ENCODE measurements at places on chromosomes 12 and 14.

DNA sequence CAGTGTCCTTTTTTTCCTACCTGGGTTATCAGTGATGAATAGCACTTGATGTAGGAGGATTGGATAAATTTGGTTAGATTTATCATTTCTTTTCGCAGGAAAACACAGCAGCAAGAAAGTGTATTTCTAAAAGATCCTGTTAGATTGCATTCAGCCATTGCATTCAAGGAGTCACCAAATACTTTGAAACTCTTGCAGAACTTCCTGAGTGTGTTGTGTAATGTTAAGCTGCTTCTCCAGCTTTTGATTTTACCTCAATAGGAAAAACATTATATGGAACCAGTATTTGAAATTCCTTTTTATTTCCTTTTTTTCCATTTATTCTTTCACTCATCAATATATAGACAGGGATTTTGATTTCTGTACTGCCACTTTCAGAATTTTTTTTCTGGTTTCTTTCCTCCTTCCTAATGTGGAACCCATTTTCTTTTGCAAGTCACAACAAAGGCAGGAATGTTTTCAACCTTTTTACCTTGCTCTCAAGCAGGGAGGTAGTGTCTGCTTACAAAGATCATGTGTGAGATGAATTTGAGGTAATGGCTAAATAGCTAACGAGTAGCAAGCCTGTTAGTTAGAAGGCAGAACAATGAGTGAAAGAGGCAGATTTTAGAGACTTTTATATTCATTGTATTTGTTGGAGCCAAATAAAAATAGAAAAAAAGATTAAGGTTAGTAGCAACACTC, 56.2 kb downstream of the PPHLN1 start:
- peak; percentile 3 for DNase-seq

DNA sequence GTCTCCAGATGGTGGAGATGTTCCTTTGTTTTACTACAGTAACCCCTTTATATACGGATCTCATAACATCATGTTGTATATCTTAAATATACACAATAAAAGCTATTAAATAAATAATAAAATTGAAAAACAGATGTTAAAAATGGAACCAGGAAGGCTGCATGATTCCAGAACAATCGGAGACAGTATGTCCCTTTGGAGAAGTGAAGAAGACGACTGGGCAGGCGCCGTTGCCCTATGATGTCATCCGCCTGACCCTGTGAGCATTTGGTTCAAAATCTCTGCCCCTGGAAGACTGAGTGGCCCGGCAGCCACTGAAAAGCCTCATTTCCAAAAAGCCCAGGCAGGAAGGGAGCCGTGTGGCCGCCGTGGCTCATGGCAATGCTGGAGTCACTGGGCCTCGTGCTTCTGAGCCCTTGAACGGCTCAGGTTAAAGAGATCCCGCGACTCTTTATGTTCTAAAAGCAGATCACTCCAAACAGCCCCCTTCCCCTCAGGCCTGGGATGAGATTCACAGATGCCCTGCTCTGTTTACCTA, 30.8 kb downstream of the RIMBP2 start:
- no peak for DNase-seq

GRCh38 chr12:58314610-58315009, 373.2 kb downstream of the ATP23 start:
- DNase-seq, result peak; percentile 83

DNA sequence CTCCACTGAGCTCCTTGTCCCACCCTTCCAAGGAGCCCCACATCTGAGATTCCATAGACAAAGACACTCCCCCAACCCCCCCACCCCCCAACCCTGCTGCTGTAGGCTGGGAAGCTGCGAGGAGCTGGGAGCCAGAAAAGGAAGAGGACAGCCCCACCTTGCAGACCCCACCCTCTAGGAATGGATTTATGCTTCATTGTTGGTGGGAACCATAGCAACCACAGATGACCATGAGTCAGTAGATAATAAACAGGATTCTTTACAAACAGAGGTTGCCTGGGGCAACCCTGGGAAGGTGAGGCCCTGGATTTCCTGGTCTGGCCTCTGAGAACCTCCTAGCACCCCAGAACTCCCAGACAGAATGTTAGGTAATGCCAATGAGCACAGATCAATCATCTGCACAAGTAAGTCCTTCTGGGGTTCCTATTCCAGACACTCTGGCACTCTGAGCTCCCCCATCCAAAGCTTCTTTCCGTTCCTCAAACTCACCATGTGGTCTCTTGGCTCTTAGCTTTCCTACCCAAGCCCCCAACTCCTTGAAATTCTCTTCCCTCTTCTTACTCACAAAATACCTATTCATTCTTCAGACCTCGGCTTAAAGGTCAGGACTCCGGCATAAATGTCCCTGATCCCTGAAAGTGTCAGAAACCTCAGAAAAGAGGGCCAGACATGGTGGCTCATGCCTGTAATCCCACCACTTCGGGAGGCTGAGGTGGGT, 15.2 kb upstream of the PLEKHG6 start:
- DNase-seq, result peak; percentile 79

- peak; percentile 51 for DNase-seq
Measured at GRCh38 chr12:12954356-12954755, 2.4 kb upstream of the GPRC5D start.

DNA sequence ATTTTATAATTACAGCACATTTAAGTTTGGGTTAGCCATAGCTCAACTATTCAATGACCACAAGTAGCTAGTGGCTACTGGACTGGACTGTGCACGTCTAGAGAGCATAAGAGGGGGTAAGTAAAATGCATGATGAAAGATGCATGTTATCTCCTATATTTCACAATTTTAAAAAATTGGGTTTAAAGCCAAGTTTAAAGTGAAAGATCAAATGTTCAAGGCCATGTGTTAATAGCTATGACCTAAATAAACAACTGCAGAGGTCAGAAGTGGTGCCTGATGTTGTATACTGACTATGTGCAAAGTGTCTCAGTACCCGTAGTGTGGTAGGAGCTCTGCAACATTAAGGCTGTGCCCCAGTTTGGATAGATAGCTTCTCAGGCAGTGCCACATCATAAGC, 48.2 kb downstream of the BMP4 start:
- no peak for DNase-seq

GRCh38 chr14:95683793-95684192, 2.4 kb upstream of the TCL1B start:
- no peak for DNase-seq

GRCh38 chr12:41365653-41366171, 177.6 kb downstream of the PDZRN4 start:
- no peak for DNase-seq

DNA sequence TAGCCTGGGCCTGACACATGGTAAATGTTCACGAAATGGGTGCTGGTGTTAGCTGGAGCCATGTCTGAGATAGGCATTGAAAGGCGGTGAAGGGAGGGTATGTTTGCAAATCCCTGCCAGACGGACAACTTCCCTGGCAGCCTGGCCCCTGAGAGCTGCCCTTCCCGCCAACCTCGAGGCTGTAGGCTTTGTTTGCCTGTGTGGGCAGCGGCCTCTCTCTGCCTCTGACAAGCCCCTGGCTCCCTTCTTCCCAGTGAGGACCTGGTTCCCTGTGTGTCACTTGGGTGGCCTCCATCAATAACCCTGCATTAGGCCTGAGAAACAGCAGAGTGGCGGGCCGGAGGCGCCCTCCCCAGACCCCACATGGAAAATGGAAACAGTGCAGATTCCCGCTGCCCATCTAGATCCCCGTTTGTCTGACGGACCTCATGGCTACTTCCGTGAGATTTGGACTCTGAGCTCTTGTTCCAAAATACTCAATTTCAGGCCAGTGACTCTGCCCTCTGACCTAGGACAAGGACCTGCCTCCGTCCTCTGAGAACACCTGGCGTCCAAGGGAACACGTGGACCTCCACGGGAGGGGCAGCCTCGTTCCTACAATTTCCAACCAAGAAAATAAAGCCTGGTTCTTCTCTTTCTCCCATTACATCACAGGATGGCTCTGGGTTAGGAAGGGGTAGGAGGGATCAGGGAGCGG, 325.5 kb downstream of the DPF3 start:
- DNase-seq, result no peak

DNA sequence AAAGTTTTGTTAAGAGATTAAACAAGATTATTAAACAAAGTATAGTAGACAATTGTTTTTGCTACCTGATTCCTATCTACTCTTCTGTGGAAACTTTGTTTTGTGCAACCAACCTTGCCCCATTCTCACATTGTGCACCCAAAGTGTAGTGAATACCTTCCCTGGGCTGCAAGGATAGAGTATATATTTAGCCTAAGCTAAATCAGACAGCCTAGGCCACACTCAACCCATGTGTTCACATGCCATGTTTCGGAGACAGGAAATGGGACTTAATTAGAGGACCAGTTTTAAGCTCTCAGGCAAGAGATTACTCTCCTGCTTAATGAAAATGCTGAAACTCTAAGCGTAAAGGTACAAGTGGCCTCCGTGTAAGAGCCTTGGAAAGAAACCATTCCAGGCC, 734.9 kb upstream of the USP15 start:
- no peak for DNase-seq

DNA sequence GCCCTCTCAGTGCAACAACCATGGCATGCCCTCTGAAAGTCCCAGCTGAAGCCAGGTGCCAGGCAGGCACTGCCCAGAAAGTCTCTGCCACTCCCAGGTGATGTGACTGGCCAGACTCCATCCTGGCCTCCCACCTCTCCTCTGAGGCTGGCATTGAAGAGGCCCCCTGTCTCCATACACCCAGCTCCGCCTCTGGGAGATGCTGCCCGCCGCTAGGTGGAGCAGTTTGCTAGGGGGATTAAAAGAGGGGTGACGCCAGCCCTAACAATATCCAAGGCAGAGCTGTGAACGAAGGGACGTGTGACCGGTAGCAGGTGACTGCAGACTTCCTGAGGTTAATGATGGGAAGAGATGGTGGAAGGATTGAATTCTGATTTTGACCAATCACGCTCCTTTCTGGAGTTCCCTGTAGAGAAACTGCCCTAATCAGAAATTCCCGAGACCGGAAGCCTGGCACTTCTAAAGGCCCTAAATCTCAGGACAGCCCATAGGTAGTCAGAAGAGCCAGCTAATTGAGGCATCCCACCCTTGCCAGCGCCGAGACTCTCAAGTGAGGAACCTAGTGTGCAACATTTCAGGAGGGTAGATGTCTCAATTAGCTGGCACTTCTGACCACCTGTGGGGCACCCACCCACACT, 8.3 kb upstream of the PLEK2 start:
- no peak for DNase-seq

DNA sequence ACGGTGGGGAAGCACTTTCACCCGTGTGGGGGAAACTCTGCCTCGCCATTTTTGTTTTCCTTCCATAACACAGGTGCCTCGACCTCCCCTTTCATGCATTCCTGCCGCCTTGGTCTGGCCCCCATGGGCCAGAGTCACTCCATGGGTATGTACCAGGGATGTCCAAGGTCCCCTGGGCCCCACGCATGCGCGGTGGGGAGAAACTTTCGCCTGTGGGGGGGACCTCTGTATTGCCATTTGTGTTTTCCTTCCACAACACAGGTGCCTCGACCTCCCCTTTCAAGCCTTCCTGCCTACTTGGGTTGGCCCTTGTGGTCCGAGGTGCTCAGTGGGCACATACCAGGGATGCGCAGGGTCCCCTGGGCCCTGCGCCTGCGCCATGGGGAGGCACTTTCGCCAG, 345.8 kb downstream of the ALG10 start:
- DNase-seq, result no peak

DNA sequence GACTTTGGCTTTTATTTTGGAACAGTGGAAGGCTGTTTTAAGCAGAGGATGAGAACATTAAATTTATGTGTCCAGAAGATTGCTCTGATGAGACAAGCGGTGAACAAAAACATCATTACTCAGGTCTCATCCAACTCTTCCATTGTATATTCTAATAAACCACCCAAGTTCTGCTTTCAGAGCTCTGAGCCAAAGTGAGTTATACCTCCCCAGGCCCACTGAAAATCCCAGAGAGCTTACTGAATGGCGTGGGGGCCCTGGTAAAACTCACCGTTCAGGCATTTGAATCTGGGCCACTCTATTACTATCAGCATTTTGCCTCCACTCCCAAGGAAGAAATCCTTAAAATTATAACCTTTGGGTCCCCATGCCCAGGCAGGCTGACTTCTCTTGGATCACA, 122.0 kb upstream of the HIF1A start:
- peak; percentile 68 for DNase-seq

GRCh38 chr14:68767248-68767645, 25.6 kb downstream of the ZFP36L1 start:
- DNase-seq, result no peak

DNA sequence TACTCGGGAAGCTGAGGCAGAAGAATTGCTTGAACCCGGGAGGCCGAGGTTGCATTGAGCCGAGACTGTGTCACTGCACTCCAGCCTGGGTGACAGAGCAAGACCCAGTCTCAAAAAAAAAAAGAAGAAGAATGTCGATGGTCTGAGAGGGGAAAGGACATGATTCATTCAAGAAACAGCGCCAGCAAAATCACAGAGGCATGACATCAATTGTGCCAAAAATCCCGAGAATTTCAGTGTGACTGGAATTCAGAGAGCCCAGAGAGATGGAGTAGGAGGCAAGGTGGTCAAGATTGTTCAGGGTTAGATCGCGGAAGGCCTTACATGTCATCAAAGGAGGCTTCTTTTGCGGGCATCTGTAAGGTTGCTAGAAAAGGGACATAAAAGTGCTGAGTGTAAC, 483.3 kb downstream of the VRK1 start:
- peak; percentile 41 for DNase-seq

DNA sequence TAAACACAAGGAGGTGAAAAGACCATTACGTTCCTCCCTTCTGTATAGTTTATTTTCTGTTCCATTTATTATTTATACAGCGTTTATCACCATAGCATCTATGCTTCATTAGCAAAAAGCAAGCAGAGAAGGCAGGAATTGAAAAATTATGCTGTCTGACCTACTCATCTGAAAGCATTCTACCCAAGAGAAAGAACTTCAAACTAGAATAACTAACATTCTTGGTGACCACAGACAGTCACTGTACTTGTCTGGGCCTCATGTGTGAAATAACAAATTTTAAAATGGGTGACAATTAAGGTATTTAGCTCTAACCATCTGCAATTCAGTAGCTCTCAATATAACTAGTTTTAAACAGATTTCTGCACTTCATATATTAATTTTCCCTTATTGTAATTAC, 29.3 kb upstream of the PDE3A start:
- DNase-seq, result peak; percentile 54

DNA sequence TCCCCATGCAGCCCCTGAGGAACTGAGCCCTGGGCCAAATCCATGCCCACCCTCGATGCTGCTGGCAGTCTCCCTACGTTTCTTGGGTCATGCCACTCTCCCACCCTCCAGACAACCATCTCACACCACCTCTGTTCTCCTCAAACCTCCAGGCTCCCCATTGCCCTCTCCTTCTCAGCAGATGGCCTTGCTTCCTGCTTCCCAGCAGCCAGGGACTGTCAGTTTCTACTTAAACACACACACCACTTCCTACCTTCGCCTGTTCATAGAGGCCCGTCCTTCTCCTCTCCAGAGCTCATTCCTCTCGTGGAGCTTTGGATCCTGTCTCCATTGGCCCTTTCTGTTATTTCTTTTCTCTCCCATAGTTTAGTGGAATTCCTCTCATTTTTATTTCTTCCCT, 27.1 kb downstream of the ZNF664 start:
- DNase-seq, result no peak

GRCh38 chr14:50970886-50971781, 26.9 kb upstream of the PYGL start:
- DNase-seq, result no peak

DNA sequence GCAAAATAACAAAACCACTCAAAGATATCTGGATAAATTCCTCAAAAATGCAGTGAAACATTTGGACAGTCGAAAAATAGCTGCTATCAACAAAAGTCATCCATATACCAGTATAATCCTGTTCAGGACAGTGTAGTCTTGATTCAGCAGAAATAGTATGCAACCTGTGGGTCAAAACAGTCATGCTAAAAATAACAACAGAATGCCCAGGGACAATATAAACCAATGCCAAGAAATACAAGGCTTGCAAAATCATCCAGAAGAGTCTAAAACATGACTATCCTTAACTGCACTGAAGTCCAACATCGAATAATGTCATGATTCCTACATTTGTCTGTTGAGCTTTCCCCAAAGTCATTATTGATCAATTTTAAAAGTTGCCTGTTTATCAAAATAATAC, 425.9 kb downstream of the FSCB start:
- DNase-seq, result no peak

All from fibroblast of skin of right biceps (primary cell).